ENCODE measurements at places on chromosomes 6 and 20. TPM values are rescaled to one million over a fixed set of nuclear protein-coding genes. Genes with fewer than 3 reads are reported as not detected.

Gene GRM1
- polyA plus RNA-seq: 0.09 TPM

- no peak for DNase-seq
Measured at GRCh38 chr6:139080255-139080920, 51.8 kb downstream of the ABRACL start.

GRCh38 chr20:14234666-14235295 lies 102.6 kb downstream of the FLRT3 start:
- DNase-seq: no peak

Gene SLC22A16
- polyA plus RNA-seq: 0.34 TPM

DNA sequence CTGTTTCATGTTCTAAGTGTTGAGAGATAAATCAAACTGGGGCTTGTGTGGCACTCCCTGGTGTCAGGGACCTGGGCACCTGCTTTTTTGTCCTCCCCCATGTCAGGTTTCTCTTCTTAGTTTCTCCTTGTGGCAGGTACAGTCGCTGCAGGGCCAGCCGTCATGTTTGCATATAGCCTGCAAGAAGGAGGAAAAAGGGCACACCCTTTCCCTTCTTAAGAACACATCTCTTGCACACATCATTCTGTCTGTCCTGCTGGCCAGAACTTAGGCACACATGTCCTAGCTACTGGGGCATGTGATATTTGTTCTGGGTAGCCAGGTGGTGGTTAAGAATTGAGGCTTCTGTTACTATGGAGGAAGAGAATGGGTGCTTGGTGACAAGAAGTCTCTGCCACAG lies 27.9 kb downstream of the CDC5L start:
- no peak for DNase-seq

Gene LAMA4
- polyA plus RNA-seq: 219 TPM

Gene PCSK2
- polyA plus RNA-seq: 0.46 TPM

Gene EZR
- 149 TPM for polyA plus RNA-seq
